Activated CD8-positive, alpha-beta T cell treated with anti-CD3 and anti-CD28 coated beads for 36 hours (primary cell): ENCODE measurements at places on chromosomes 1 and 21. TPM values are rescaled to one million over a fixed set of nuclear protein-coding genes. Genes with fewer than 3 reads are reported as not detected.

DNA sequence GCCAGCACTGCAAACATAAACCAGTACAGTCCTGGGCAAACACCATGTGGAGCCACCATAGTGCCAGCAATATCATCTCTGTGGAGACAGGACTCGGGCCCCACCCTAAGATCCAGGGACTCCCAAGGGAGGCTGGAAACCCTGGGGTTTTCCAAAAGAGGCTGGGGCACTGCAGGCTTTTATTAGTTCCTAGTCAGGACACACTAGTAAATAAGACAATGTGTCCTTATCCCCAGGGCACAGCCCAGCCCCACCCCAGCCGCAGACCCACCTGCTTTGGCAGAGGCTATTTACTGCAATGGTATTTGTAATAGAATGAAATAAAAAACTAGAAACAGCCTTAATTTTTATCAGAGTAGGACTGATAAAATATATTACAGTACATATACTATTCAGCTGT lies 486 bp upstream of the GJB3 start:
- no peaks in the 10 kb centered on the region for H3K36me3 ChIP-seq
- peaks cover 38% of the 10 kb centered on the region for H3K27me3 ChIP-seq
- peaks cover 2% of the 10 kb centered on the region for H3K4me1 ChIP-seq
- H3K4me3 ChIP-seq = no peak overlapping the region
- DNase-seq = no peak

The FALEC gene
- not detected for total RNA-seq

The SYT14 gene
- not detected for total RNA-seq

The IL19 gene
- not detected for total RNA-seq

The CLCA4 gene
- total RNA-seq = not detected

The TLR5 gene
- 0.11 TPM for total RNA-seq

DNA sequence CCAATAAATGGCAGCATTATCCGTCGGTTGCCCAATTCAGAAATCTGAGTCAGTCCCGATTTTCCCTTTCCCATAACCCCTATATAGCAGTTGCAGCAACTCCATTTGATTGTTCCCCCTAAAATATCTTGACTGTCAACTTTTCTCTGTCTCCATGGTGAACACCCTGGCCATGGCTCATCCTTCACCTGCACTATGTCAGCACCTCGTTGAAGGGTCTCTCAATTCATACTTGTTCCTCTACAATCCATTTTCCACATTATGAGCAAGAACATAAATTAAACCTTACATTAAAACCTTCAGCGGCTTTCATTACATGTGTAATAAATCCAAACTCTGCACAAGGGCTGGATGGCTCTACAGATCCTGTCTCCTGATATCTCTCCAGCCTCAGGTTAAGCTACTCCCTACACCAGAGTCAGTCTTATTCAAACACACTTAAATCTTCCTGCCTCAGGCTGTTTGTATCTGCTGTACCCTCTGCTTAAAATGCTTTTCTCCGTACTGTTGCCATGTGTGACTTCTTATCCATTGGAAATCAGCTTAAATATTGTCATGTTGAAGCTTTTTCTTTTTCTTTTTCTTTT lies 87.3 kb downstream of the BACH1 start:
- no peaks in the 10 kb centered on the region for H3K36me3 ChIP-seq
- no peak overlapping the region for H3K4me3 ChIP-seq
- DNase-seq = no peak
- no peak overlapping the region for H3K27ac ChIP-seq

DNA sequence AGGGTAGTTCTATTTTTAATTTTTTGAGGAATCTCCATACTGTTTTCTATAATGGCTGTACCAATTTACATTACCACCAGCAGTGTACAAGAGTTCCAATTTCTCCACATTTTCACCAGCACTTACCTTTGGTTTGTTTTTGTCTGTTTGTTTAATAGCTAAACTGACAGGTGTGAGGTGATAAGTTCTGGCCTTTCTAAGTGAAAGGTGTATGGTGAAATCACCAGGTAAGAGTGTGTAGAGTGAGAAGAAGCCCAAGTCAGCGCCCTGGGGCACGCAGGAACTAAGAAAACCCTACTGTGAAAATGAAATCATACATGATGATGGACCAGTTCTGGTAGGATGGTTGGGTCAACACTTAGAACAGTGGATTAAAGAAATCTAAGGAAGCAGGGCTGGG lies 34.5 kb downstream of the BTG3 start:
- no peak overlapping the region for H3K27ac ChIP-seq
- no peak overlapping the region for H3K4me3 ChIP-seq
- H3K27me3 ChIP-seq = peaks cover 1% of the 10 kb centered on the region
- DNase-seq = no peak

The NUDT4B gene
- not detected for total RNA-seq

The CDA gene
- total RNA-seq = not detected

The TRIM17 gene
- total RNA-seq = 2.7 TPM

GRCh38 chr1:223739366-223740037 lies 27.2 kb downstream of the CAPN2 start:
- no peak overlapping the region for H3K4me3 ChIP-seq
- DNase-seq = no peak
- H3K27ac ChIP-seq = no peak overlapping the region
- H3K36me3 ChIP-seq = peaks cover 3% of the 10 kb centered on the region

GRCh38 chr1:246155923-246156322 lies 351.2 kb downstream of the SMYD3 start:
- no peak overlapping the region for H3K27ac ChIP-seq
- H3K27me3 ChIP-seq = no peaks in the 10 kb centered on the region
- no peaks in the 10 kb centered on the region for H3K36me3 ChIP-seq
- H3K4me1 ChIP-seq = no peaks in the 10 kb centered on the region
- DNase-seq = no peak

GRCh38 chr1:169999761-170000160 lies 74.7 kb downstream of the KIFAP3 start:
- peaks cover 4% of the 10 kb centered on the region for H3K36me3 ChIP-seq
- no peak overlapping the region for H3K27ac ChIP-seq
- peaks cover 3% of the 10 kb centered on the region for H3K4me1 ChIP-seq
- H3K4me3 ChIP-seq = no peak overlapping the region
- H3K27me3 ChIP-seq = no peaks in the 10 kb centered on the region

The LRRC53 gene
- total RNA-seq = not detected

GRCh38 chr1:214326406-214326805 lies 45.4 kb downstream of the SMYD2 start:
- H3K27me3 ChIP-seq = no peaks in the 10 kb centered on the region
- H3K4me3 ChIP-seq = no peak overlapping the region
- DNase-seq = no peak
- H3K27ac ChIP-seq = no peak overlapping the region

- H3K36me3 ChIP-seq = peaks cover 7% of the 10 kb centered on the region
- H3K27me3 ChIP-seq = no peaks in the 10 kb centered on the region
- peak; percentile 94 for DNase-seq
- H3K4me1 ChIP-seq = peaks cover 51% of the 10 kb centered on the region
Observed at GRCh38 chr1:160768295-160768657, 27.7 kb upstream of the LY9 start.

The BRINP2 gene
- not detected for total RNA-seq

The OLIG2 gene
- total RNA-seq = not detected

- no peak overlapping the region for H3K4me3 ChIP-seq
- H3K27me3 ChIP-seq = peaks cover 2% of the 10 kb centered on the region
- no peak for DNase-seq
- no peak overlapping the region for H3K27ac ChIP-seq
- H3K36me3 ChIP-seq = no peaks in the 10 kb centered on the region
Observed at GRCh38 chr1:198443365-198444233, 96.9 kb downstream of the ATP6V1G3 start.

DNA sequence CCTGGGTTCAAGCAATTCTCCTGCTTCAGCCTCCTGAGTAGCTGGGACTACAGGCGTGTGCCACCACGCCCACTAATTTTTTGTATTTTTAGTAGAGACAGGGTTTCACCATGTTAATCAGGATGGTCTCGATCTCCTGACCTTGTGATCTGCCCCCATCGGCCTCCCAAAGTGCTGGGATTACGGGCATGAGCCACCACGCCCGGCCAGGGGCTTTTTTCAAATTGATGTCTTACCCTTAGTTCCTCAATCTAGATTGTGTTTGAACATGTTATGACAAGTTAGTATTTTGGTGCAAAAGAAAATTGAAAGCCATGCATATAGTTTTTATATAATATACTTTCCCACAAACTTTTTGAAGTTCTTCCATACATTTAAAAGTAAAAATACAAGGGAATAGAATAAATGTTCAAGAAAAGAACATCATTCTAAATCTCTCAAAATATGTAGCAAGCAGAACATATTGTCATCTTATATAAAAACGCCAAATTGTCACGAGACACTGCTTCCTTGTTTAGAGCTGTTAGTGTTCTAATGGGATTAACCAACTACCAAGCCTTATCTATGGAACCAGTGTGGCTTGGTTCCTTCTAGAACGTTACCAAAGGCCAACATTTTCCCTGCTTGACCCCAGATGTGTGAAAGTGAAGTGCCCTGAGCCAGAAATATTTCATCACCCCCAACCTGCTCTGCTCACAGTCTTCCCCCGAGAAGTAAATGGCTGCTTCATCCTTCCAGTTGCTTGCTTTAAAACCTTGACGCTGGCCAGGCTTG lies 9.5 kb upstream of the PLEKHM2 start:
- no peak overlapping the region for H3K27ac ChIP-seq
- DNase-seq = no peak
- H3K27me3 ChIP-seq = no peaks in the 10 kb centered on the region
- no peaks in the 10 kb centered on the region for H3K36me3 ChIP-seq
- no peak overlapping the region for H3K4me3 ChIP-seq

GRCh38 chr1:98355656-98356383 lies 305.7 kb upstream of the SNX7 start:
- DNase-seq = no peak
- peaks cover 3% of the 10 kb centered on the region for H3K4me1 ChIP-seq
- H3K36me3 ChIP-seq = no peaks in the 10 kb centered on the region
- H3K27ac ChIP-seq = no peak overlapping the region
- H3K27me3 ChIP-seq = peaks cover 2% of the 10 kb centered on the region

GRCh38 chr21:44370027-44370735 lies 16.8 kb downstream of the TRPM2 start:
- no peak for DNase-seq
- H3K27ac ChIP-seq = no peak overlapping the region
- H3K4me1 ChIP-seq = peaks cover 5% of the 10 kb centered on the region
- no peaks in the 10 kb centered on the region for H3K27me3 ChIP-seq
- no peak overlapping the region for H3K4me3 ChIP-seq

DNA sequence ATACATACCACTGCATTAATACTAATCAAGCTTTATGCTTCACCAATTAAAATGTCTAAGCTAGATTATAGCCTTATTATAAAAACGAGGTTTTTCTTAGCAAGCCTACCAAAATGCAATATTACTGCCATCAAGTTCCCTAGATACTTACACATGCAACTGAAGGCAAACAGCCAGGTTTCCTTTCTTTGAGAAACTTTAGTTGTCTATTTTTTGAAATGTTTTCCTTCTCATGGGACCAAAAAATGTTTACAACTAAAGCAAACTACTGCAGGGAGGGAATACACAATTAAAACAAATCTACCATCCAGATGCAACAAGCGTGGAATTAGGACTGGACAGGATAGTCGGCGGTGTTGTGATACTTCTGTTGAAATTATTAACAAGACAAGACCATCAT lies 1.3 kb downstream of the ZNF644 start:
- H3K27ac ChIP-seq = peak overlapping the region; percentile 99
- H3K36me3 ChIP-seq = peaks cover 33% of the 10 kb centered on the region
- peaks cover 62% of the 10 kb centered on the region for H3K4me1 ChIP-seq
- no peak for DNase-seq
- peak overlapping the region; percentile 99 for H3K4me3 ChIP-seq

- H3K36me3 ChIP-seq = peaks cover 18% of the 10 kb centered on the region
- H3K27ac ChIP-seq = no peak overlapping the region
- H3K27me3 ChIP-seq = no peaks in the 10 kb centered on the region
- no peak for DNase-seq
- H3K4me3 ChIP-seq = no peak overlapping the region
- no peaks in the 10 kb centered on the region for H3K4me1 ChIP-seq
Observed at GRCh38 chr1:41152622-41153044, 89.5 kb downstream of the SCMH1 start.

GRCh38 chr1:61282387-61282786 lies 200.0 kb downstream of the NFIA start:
- no peaks in the 10 kb centered on the region for H3K36me3 ChIP-seq
- H3K4me1 ChIP-seq = peaks cover 3% of the 10 kb centered on the region
- H3K4me3 ChIP-seq = no peak overlapping the region
- no peaks in the 10 kb centered on the region for H3K27me3 ChIP-seq
- no peak for DNase-seq
- H3K27ac ChIP-seq = no peak overlapping the region

The OLFML3 gene
- total RNA-seq = 0.49 TPM

DNA sequence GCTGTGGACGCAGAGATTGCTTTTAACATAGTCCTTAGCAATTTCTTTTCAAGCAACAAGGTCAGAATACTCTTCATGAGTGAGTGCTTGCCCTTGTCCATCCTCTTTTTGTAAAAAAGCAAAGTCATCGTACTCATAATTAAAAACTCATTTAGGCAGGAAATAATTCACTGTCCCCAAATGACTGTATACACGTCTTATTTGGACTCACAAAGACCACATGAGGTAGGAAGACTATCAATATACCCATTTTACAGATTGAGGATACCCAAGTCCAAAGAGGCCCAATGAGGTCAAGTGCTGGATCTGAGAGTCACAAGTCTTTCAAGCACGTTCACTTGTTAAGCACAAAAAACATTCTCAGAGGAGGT lies 13.2 kb downstream of the ITPKB start:
- H3K36me3 ChIP-seq = peaks cover 71% of the 10 kb centered on the region
- peak overlapping the region; percentile 92 for H3K4me3 ChIP-seq
- peak overlapping the region; percentile 95 for H3K27ac ChIP-seq
- no peaks in the 10 kb centered on the region for H3K27me3 ChIP-seq
- DNase-seq = no peak

The PLCH2 gene
- total RNA-seq = 6.0 TPM

DNA sequence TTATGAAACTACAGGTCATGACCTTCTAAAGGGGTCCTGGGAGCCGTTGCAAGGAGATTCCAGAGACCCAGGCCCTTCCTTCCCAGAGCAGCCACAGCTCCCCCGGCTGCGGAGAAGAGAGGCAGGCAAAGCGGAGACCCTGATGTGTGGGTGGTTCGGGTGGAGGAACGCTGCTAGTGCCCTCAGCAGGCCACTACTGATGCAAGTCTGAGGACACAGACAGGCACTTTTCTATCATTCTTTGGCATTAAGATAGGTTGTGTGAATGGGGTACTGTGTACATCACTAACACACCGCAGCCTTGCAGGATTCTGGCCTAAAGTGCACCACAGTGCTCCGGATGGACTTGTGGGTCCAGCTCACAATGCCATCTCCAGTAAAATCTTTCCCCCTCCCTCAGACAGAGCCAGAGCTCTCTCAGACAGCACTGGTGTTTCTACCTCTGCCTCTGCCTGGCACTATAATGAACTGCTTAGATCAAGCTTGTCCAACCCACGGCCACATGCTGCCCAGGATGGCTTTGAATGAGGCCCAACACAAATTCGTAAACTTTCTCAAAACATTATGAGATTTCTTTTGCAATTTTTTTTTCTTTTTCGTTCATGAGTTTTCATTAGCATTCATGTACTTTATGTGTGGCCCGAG lies 121.4 kb downstream of the TGFBR3 start:
- no peak overlapping the region for H3K27ac ChIP-seq
- H3K4me1 ChIP-seq = peaks cover 36% of the 10 kb centered on the region
- no peak overlapping the region for H3K4me3 ChIP-seq
- H3K36me3 ChIP-seq = peaks cover 2% of the 10 kb centered on the region

- no peak overlapping the region for H3K4me3 ChIP-seq
- H3K27me3 ChIP-seq = no peaks in the 10 kb centered on the region
- DNase-seq = no peak
- H3K4me1 ChIP-seq = peaks cover 2% of the 10 kb centered on the region
- H3K36me3 ChIP-seq = peaks cover 16% of the 10 kb centered on the region
Observed at GRCh38 chr1:119086830-119087229, 53.6 kb downstream of the WARS2 start.

GRCh38 chr1:92970990-92971689 lies 9.9 kb upstream of the DIPK1A start:
- no peak for DNase-seq
- H3K36me3 ChIP-seq = no peaks in the 10 kb centered on the region
- peaks cover 54% of the 10 kb centered on the region for H3K4me1 ChIP-seq
